ENCODE measurements at places on chromosomes 7 and 10.

- DNase-seq: no peak
Observed at GRCh38 chr10:97714401-97715258, 1.1 kb downstream of the MARVELD1 start.

GRCh38 chr10:74641659-74642058 is 184.7 kb upstream of the KAT6B start:
- DNase-seq: no peak

GRCh38 chr7:133682364-133683181 is 429.7 kb downstream of the EXOC4 start:
- DNase-seq: no peak

DNA sequence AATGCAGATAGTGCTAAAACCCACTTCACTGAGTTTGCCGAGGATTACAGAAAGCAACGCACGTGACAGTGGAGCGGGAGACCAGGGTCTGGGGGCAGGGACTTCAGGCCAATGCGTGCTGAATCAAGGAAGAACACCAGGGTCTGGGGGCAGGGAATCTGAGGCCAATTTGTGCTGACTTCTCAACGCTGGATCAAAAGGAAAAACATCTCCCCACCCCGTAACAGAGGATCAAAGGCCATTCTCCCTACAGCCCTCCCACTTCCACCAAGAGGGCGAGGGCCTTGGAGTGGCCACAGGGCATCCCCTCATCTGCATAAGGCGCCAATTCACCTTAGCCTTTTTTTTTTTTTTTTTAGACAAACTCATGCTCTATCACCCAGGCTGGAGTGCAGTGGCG is 22.3 kb upstream of the BNIP3 start:
- DNase-seq: no peak

DNA sequence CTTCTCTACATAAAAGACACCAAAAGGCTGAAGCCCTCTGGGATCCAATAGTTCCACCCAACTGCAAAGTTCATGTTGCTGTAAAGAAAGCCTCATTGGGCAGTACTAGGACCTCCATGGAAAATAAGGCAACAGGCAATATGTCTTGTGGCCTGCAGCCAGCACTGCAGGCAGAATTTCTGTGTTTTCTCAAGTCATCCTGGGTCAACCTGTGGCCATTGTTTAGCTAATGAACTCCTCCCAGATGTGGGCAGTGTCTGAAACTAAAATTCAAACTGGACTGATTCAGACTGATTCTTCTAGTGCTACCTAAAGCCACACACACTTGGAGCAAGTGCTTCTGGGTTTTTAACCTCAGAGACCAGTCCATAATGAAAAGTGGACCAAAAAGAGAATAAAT is 141.5 kb downstream of the PPP1R17 start:
- DNase-seq: no peak

DNA sequence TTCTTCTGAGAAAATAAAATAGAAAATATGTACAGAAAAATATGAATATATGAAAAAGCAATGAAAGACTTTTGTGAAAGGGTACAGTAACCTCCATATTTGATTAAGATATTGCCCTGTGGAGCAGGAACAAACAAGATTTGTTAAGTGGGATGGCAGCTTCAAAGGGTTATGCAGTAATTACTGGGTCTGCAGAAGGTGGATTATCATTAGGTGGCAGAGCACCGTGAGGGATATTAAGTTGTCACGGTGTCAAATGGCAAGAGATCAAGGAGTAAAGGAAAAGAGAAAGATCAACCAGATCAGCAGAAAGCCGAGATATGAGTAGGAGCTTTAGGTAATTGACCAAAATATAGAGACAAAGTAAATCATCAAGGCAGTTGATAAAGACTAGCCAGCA is 44.1 kb downstream of the DGKB start:
- DNase-seq: no peak

DNA sequence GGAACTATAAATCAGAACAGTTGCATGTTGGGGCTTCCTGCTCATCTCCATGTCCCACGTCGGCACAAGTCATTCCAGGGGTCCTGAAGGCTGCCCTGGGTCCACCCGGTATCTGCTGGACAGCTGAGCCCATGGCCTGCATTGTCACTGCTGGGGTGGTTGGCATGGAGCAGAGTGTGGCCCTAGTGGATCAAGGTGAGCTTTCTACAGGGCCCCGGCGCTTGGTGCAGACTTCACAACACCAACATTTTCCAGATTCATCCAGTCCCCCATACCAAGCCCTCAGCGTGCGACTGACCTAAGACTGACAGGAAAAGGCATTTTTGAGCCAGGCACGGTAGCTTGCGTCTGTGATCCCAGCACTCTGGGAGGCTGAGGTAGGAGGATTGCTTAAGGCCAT is 175.5 kb upstream of the LYZL2 start:
- DNase-seq: no peak

Measured in CD4-positive, alpha-beta T cell treated with Interleukin-4 for 1 hour (primary cell).